ENCODE measurements at places on chromosomes 5 and 9.

GRCh38 chr9:96051423-96051822 is 175.9 kb downstream of the ERCC6L2 start:
- no peak for DNase-seq

GRCh38 chr9:21016701-21017491 is 14.5 kb downstream of the HACD4 start:
- DNase-seq: no peak

DNA sequence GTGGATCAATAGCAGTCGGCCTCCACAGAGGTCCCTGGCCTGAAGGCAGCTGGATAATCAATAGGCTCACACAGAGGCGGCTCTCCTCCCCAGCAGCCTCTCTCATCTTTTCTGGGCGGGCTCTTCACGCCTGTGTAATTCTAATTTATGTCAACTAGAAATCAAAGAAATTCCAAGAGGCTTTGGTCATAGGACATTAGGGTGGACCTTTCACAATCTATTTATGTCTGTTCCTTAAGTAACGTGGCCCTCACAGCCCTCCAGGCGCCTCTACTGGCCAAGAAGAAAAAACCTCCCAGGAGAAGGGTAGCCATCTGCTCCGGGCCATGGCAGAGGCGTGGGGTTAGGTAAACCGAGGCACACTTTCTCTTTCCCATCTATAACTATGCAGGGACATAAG is 205.1 kb upstream of the EFNA5 start:
- no peak for DNase-seq

GRCh38 chr9:129141066-129142041 is 30.1 kb downstream of the PTPA start:
- DNase-seq: no peak

GRCh38 chr5:32089146-32090000 is 84.7 kb downstream of the GOLPH3 start:
- DNase-seq: no peak

- no peak for DNase-seq
Measured at GRCh38 chr5:50562694-50563093, 103.7 kb upstream of the PARP8 start.

DNA sequence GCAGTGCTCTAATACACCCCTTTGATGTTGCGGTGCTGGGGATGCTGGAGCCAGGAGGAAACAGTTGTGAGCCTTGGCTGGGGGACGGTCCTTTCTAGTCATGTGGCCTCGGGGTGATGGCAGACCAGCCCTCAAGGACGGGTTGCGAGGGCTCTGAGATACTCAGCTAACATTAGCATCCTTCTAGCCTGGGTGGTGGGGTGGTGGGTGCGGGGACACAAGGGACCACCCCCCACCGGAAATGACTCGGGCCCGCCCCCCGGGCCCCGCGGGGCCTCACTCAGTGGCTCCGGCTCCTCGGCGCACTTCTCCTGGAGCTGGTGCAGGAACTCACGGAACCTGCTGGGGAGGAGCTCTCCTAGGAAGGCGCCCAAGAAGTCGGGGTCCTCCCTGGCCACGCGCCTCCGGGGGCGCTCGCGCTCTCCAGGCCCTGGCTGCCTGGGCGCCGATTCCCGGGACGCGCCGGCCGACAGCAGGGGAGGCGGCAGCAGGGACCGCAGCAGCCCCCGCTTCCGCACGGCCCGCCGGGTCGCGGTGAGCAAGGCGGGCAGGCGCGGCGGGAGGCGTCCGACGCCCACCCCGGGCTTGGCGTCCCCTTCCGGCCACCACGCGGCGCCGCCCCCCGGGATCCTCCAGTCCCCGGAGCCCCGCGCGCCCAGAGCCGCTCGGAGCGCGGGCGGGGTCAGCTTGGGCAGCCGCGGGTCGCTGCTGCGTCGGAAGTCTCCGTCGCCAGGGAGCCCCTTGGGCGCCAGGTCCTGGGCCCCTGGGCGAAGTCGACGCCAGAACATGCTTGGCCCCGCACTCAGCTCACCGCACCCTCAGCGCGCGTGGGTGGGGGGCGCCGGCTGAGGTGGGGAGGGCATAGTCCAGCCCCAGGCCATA is 873 bp downstream of the C9orf50 start:
- DNase-seq: no peak

DNA sequence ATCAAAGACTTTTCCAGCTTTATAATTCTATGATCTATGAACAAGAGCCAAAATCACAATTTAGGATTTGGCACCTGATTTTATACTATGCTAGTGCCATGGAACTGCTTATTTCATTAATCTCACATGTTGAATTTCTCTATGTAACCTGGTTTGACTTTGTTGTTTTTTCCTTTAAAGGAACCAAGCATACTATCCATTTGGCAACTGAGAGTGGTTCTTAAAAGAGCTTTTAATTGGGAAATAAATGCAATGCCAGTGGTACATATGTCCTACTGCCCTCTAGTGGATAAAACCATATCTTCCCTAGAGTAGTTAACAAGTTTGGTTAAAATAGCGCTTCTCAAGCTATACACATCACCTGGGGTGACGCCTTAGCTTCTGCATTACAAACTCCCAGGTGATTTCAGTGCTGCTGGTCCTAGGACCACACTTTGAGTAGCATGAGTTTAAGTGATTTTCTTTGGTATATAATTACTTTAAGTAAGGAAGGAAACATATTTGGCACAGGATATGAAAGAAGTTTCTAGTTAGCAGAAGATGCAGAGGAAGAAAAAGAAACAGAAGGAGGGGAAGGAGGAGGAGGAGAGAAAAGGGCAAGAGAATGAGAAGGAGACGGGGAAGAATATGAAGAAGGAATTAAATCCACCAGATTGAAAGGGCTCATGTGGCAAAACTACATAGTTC is 56.8 kb downstream of the FGF10 start:
- DNase-seq: no peak

DNA sequence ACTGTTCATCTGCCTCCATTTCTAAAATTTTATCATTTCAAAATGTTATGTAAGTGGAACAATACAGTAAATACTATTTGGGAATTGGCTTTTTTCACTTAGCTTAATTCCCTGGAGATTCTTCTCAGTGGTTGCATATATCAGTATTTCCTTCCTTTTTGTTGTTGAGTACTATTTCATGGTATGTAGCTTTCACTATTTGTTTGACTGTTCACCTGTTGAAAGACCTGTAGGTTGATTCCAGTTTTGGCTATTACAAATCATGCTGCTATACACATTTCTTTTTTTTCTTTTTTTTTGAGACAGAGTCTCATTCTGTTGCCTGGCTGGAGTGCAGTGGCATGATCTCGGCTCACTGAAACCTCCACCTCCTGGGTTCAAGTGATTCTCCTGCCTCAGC is 33.0 kb upstream of the PWWP2A start:
- no peak for DNase-seq

- DNase-seq: no peak
Measured at GRCh38 chr5:107538805-107539445, 131.8 kb downstream of the EFNA5 start.

- no peak for DNase-seq
Measured at GRCh38 chr9:97447001-97447400, 35.1 kb downstream of the TDRD7 start.

GRCh38 chr5:57244331-57244730 is 70.5 kb downstream of the GPBP1 start:
- no peak for DNase-seq
